ENCODE measurements at places on chromosomes 2 and 18.

DNA sequence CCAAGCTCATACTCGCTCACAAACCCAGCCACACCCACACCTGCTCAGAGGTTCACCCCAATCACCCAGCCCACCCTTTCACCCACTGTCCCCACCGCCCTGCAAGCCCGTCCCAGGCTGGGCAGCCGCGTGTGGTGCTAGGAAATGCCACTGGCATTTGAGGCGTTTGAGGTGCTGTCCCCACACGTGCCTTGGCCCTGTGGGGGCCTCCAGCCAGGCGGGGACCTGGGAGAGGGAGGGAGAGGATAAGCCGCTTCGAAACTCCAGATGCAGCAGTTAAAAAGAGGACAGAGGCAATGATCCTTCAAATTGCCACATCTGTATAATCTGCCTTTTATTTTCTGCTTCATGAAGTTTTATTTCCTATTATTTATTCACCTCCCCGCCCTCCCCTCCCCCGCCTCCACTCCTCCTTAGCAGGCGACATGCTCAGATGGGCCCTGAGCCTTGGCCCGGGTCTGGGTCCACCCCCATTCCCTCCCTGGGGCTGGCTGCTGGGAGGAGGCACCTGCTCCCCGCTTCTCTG, 35.9 kb downstream of the PSD4 start:
- peak; percentile 87 for DNase-seq

GRCh38 chr2:54041135-54041534, 70.3 kb upstream of the PSME4 start:
- DNase-seq = no peak

DNA sequence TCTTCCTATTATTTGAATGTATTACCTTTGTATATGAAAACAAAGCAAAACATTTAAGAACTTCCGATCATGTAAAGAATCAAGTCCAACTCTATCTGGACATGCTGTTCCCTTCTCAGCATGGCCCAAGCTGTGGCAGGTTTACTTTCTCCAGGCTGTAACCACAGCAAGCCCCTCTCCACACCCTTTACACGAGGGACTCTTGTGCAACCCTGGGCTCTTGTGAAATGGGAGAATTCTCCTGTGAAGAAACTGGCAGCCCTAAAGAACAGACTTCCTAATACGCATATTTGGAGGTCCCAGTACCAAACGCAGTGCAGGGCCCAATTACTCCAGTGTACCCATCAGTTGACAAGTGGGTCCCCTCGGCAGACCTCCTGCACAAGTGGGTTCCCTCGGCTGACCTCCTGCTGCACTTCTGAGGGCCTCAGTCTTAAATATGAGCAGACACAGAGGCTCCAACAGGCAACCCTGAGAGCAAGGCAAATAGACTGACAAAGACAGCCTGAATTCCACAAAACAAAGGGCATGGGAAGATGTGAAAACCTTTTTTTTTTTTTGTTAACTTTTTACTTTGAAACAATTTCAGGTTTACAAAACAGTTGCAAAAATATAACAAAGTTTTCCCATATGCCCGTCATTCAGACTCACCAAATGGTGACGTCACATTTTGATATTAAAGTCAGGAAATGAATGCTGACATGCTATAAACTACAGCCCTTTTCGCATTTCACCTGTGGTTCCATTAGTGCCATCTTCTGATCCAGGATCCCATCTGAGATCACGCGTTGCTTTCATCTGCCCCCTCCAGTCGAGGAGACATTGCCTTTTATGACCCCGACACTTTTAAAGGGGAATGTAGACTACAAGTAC, 78.2 kb downstream of the FBXO15 start:
- DNase-seq = no peak

DNA sequence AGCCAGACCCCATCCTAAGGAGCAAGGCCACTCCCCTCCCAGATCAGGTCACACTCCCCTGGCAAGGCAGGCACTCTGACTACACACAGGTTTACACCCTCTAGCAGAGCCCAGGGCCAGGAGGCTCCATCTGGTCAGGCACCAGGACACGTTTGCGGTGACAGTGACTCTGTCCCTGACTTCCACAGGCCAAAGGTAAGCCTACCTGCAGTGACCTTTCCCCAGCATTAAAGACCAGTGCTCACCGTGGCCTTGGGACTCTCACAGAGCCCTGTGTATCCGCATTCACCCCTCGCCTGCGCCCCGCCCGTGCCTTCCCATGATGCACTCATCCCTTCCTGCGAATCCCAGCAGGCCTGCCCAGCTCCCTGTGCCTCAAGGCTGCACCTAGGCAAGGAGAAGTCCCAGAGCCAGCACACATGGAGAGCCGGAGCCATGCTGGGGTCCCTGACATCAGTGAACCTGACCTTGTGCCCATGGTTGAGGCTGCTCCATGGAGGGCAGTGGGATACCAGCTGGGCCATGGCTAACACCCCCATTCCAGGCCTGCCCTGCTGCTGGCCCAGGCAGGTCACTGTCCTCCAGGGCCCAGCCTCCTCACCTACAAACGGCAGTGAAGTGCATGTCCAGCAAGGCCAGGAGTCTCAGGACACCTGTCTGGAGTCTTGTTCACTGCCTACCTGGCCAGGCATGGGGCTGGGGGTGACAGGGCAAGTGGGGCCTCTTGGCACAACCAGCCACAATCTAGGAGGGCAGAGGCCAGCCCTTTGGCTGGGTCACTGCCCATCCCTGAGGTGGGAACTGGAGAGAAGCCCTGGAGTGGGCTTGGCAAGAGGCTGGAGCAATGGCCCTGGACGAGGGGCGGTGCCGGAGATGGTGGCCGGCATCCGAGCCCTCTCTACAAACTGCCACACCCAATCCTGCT, 3.0 kb downstream of the NEURL3 start:
- DNase-seq = no peak

GRCh38 chr2:113915082-113915819, 25.4 kb downstream of the ACTR3 start:
- DNase-seq = no peak

GRCh38 chr18:12779043-12779442, 76.2 kb downstream of the PSMG2 start:
- no peak for DNase-seq

DNA sequence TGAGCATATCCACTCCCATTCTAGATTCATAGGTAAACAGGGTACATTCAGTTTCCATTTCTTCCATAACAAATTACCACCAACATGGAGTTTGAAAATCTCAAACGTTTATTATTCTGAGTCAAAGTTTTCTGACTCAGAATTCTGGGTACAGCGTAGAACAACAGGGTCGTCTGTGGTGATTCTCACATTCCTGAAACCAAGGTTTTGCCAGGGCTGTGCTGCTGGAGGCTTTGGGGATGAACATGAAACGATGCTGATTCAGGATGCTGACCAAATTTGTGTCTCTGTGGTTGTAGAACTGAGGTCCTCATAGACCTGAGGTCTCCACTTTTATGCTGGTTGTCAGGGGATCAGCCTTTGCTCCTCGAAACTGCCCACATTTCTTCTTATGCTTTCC, 255.7 kb downstream of the DSEL start:
- DNase-seq = no peak

GRCh38 chr2:62785810-62786597, 80.5 kb downstream of the EHBP1 start:
- no peak for DNase-seq

DNA sequence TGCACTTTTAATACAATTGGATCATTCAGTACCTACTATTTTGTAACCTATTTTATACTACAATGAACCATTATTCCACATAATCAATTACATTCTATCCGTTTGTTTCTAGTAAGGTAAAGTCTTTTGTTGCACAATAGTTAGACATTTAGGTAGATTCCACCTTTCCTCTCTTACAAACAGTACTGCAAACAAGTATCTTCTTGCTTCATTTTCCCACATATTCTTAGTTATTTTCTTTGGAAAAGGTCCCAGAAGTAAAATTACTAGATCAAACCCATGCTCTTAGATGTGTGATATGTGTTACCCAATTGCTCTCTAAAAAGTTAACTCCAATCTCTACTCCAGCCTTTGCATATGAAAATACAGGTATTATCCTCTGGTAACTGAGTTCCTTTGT, 49.6 kb downstream of the SPIRE1 start:
- DNase-seq = no peak

DNA sequence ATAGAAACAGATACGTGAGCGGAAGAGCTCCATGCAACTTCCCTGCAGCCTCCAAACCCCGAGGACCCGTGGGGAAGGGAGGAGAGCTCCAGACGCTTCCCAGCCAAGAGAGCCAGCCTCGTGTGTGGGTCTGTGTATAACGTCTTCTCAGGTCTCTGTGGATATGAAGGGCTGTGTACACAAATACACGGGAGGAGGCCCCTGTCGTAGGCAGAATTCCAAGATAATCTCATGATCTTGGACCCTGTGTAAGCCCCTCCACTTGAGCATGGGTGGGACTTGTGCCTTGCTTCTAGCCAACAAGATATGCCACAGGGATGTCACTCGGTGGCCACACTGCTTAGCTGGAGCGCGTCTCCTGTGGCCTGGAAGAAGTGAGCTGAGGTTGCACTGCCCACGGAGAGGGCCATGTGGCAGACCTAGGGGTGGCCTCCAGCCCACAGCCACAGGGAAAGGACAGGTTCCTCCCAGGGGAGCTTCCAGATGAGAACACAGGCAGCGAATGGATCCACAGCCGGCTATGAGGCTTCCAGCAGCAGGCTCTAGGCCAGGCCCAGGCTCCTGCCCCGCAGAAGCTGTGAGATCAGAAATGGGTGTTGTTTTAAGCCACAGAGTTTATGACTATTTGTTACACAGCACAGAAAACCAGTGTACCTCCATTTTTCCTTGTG, 15.6 kb upstream of the KLF11 start:
- no peak for DNase-seq

DNA sequence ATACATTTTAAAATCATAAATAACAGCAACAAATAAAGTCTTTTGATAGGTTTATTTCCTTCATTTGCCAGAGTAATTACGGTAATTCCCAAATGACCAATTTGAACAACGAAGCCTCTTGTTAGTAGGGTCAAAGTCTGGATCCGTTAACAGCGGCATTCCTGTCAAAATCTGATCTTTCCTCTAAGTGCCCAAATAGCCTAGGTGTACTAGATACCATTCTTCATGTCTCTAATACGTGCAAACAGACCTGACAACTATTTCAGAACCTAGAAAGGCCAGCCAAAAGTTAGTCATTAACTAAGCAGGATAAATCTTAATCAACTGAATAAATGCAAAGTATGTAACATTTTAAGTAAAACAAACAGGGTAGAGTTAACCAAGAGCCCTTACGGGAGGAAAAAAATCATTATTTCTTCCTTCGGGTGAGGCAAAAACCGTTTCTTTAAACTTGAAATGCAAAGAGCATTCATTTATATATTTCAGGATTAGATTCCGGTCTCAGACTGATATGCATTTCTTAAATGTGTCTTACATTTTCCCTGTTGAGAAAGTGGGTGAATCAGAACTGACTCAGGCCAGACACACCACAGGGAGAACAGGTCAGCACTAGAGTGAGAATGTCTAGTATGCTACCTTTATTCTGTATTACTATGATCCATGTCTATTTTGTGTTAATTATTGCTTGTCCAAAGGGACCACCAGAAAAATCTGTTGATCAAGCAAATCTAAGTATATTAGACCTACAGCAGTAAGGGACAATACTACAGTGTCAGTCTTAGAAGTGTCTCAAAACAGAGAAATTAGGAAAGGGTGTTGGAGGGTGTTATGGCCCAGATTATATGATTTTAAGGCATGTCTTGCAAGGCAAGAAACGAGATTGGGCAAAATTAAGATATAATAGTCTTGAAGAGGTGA, 141.5 kb upstream of the NDUFV2 start:
- DNase-seq = peak; percentile 58

- DNase-seq = peak; percentile 20
Observed at GRCh38 chr2:196601430-196602306, 37.8 kb upstream of the CCDC150 start.

DNA sequence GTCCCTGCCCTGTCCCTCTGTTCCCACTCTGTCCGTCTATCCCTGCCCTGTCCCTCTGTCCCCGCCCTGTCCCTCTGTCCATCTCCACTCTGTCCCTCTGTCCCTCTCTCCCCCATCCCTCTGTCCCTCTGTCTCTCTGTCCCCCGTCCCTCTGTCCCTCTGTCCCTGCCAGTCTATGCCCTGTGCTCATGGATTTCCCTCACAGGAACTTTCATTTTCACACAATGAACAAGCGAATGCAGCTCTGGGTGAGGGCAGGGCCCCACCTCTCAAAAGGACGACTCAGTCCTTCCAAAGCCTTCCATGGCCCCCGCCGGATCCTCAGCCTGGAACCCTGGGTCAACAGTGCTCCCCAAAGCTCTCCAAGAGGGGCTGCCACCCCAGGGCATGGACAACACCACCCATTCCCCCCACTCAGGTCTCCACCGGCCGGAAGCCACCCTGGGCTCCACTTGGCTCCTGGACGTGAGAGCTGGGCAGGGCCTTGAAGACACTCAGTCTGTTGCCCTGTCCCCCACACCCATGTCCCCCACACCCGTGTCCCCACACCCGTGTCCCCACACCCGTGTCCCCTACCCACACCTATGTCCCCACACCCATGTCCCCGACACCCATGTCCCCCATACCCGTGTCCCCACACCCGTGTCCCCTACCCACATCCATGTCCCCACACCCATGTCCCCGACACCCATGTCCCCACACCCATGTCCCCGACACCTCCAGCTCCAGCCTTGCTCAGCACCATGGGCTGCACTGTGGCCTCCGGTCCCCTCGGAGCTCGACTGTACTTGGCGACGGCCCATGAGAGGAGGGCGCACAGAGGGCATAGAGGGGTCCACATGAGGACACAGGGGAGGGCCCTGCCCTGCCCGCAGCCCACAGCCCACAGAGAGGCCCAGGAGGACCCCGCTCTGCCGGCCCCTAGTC, 156.0 kb downstream of the PXDN start:
- no peak for DNase-seq

- peak; percentile 46 for DNase-seq
Observed at GRCh38 chr2:108933691-108934117, 55.3 kb downstream of the EDAR start.

DNA sequence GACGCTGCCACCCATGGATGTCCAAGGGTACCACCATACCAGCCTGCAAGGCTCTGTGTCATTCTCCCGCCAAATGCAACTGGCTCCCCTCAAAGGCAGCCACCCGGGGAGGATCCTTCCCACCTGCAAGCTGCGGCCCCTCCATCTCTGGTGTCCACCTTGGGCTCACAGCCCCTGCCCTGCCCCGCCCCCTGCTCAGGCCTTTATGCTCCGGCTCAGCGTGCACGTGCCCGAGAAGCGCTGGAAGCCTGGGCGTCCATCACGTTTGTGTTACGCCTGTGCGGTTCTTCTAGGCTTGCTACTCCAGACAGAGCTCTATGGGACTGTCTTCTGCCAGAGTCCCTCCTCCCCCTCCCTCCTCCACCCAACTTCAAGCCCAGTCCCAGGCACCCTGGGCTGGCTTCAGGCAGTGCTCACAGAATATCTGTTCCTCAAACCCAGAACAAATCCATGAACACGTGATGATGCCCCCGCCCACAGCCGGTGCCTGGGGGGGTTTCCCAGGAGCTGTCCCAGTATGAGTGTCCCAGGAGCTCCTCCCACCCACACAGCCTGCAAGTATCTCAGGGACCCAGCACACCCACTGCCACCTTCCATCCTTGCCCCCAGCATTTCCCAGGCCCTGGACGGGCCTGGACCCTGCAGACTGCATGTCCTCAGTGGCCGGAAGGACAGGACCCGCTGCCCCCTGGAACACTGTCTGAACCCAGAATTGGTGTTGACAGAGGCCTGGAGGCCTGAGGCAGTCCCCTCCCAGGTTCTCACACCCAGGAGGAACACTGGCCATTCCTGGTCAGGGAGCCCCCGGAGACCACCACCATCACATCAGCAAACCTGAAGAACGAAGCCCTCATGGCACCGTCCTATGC, 30.3 kb downstream of the KIF1A start:
- no peak for DNase-seq

GRCh38 chr2:143383016-143383415, 253.8 kb downstream of the ARHGAP15 start:
- DNase-seq = no peak

- no peak for DNase-seq
Observed at GRCh38 chr2:75765798-75766197, 55.1 kb upstream of the GCFC2 start.

All from kidney (tissue), 22 donors.